Esophagus squamous epithelium (tissue), 5 donors: ENCODE measurements at places on chromosomes 3 and 15. TPM values are rescaled to one million over a fixed set of nuclear protein-coding genes. Genes with fewer than 3 reads are reported as not detected.

The TRPM1 gene
- not detected for total RNA-seq

The COPB2 gene
- total RNA-seq, result 103 TPM

The RNF123 gene
- 21.8 TPM for total RNA-seq

The TGM4 gene
- not detected for total RNA-seq

The CHRD gene
- total RNA-seq, result 0.48 TPM

The FAM81A gene
- not detected for total RNA-seq

The SLITRK3 gene
- total RNA-seq, result 0.85 TPM

GRCh38 chr3:195546130-195546560 lies 3.0 kb upstream of the PPP1R2 start:
- DNase-seq, result no peak

GRCh38 chr3:36258421-36258820 lies 121.9 kb upstream of the STAC start:
- DNase-seq, result no peak

DNA sequence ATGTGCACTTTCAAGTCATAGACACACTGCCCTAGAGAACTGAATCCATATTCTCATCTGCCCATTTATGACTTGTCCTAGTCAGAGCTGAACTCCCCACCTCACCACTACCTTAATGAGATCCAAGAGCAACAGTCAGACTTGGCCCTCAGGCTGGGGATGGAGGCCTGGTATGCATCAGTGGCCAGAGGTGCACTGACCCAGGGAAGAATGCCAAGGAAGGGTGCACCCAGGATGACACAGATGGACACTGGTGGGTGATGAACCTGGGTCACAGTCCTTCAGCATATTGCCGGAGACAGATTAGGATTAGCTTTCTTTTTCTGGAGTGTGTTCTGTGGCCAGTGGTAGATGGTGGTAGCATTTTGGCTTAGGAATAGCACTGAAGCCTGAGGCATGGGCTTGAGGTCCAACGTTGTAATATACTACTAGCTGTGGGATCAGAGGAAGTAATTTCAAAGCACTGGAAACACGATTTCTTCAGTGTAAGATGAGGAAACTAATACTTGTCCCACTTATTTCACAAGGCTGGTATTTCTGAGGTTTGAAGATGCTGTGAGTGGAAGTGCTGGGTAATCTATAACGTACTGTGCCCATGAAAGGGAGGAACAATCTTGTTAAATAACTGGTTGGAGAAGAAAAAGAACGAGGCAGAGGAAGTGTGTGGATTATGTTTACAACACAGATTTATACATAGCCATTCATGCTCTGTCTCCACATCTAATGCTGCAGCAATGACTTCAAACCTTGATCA lies 265.0 kb downstream of the THRB start:
- no peak for DNase-seq

GRCh38 chr3:178443634-178444033 lies 92.6 kb upstream of the KCNMB2 start:
- no peak for DNase-seq

DNA sequence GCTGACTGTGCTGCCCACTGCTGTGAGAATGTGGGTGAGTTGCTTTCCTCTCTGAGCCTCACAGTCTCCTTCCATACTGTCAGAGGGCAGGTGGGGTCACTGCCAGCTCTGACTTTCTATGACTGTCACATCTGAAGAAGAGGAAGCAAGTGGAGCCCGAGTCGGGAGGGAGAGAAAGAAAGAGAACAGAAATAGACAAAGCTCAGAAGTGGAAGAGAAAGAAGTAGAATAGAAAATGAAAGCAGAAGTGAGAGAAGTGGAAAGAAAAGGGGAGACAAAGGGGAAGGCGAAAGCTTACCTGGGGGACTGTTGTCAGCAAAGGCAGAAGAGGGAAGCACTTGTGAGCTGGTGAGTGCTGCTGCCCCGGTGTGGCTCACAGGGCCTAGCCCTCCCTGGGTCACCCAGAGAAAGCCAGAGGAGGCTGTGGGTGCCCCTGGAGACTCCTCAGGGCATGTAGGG lies 57.9 kb downstream of the EPHB1 start:
- peak; percentile 42 for DNase-seq

DNA sequence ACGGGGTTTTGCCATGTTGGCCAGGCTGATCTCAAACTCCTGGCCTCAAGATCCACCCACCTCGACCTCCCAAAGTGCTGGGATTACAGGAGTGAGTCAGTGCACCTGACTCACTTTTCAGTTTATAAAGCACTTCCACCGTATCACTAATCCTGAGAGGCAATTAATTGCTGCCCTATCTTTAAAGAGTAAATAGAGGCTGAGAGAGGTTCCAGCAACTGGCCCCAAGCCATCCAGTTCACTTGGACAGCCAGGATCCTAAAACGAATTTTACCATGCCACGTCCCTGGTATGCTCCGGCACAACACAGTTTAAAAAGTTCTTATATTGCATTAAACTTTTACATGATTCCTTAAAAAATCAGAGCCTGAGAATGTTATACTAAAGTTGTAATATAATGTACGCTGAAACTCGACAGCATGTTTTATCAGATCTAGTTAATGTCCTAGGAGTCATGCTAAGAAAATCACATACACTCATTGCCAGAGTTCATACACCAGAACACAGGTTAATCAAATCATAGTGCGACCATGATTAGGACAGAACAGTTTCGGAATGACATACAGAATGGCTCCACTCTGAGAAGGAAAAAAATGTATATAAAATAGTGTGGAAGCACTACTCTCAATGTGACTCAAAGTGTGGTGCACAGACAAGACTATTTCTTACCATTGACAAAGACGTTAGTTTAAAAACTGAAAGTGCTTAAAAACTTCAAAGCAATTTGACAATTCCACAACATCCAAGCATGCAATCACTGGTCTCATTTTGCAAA lies 125.4 kb downstream of the ULK4 start:
- DNase-seq, result no peak

DNA sequence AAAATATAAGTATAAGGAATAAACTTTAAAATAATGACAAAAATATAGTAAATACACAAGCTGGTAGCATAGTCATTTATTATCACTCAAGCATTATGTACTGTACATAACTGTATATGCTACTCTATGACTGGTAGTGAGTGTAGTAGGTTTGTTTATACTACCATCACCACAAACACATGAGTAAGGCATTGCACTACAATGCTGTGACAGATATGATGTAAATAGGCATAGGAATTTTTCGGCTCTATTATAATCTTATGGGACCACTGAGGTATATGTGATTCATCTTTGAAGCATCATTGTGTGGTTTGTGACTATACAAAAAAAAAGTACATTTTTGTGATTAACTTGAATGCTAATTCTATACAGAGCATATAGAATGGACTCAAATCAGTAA lies 35.3 kb upstream of the FBN1 start:
- no peak for DNase-seq

- DNase-seq, result no peak
Measured at GRCh38 chr15:39748276-39748675, 34.4 kb downstream of the FSIP1 start.

DNA sequence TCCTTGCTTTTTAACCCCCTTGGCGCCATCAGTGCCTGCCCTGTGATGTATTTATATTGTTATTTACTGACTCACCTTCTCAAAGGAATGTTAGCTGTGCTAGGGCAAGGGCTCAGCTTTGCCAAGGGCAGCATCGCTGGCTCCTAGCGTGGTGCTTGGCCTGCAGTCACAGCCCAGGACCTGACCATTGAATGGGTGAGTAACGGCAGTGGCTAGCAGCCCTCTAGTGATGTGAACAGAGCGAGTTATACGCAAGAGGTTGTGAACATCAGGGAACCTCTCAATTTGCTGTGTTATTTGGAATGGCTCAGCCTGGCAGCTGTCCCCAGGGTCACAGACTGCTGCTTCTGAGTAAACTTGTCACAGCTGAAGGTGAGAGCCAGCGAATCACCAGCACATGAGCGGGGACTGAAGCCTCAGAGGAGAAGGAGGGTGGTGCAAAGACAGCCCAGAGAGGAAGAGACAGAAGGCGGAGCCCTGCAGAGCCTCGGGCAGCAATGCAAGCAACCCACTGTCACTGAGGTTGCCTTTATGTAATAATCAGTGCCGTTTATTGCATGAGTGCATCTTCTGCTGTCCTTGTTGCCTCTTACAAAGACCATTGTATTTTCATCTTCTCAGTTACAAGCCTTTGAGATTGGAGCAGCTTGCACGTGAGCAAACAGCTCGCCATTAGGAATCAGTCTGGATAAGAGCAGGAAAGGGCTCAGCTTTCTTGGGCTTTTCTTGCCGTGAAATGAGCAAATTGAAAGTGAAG lies 158.3 kb downstream of the SLCO3A1 start:
- DNase-seq, result no peak

- DNase-seq, result no peak
Measured at GRCh38 chr15:39833515-39833981, 50.9 kb upstream of the FSIP1 start.

DNA sequence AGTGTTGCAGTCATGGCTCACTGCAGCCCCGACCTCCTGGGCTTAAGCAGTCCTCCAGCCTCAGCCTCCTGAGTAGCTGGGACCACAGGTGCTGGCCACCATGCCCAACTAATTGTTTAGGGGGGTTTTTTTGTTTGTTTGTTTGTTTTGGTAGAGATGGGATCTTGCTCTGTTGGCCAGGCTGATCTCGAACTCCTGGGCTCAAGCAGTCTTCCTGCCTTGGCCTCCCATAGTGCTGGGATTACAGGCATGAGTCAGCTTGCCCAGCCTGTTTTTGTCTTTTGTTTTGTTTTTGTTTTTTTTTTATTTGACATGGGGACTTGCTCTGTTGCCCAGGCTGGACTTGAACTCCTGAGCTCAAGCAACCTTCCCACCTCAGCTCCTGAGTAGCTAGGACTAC lies 17.4 kb downstream of the NDUFB5 start:
- no peak for DNase-seq

- DNase-seq, result no peak
Measured at GRCh38 chr15:39154227-39154638, 426.6 kb upstream of the THBS1 start.

DNA sequence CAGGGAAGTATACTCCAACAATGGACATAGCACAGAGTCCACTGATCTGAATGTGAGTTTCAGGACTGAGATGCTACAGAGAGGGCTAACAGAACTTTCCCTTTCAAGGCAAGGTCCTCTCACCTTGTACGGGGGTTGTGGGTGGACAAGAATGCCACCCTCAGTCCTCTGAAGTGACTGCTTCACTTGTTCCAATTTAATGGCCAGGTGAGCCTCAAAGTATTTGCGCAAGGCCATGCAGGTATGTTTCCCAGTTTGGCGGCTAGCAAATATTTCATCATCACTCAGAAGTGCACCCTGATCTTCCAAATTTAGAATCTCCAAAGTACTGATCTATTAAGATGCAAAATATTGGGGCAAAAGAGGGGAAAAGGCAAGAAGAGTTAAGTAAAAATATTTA lies 38.1 kb downstream of the RBM15B start:
- DNase-seq, result no peak

DNA sequence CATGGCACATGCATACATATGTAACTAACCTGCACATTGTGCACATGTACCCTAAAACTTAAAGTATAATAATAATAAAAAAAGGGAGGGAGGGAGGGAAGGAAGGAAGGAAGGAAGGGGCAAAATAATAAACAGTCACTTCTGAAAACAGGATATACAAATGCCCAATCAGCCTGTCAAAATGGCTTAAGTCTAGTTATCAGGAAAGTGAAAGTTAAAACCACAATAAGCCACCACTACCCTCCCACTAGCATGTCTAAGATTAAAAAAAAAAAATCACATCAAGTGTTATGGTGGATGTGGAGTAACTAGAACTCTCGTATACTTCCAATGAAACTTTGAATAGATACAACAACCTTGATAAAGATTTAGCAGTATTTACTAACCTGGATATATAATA lies 145.6 kb upstream of the GMNC start:
- no peak for DNase-seq

DNA sequence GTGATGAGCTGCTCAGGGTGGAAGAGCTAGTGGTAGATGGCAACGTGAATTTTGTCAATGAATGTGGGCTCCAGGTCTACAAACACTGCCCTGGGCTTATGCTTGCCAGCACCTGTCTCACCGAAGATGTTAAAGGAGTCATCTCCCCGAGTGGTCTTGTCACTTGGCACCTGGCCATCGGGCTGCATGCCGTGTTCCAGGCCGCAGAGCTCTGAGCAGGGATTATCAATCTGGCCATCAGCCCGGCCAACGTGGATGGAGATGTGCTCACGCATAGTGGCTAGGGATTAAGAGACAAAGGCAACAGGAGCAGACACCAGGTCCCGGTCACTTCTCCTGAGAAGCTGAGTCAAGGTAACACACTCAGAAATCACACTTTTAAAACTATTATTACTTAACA lies 54.8 kb upstream of the ACTC1 start:
- no peak for DNase-seq

DNA sequence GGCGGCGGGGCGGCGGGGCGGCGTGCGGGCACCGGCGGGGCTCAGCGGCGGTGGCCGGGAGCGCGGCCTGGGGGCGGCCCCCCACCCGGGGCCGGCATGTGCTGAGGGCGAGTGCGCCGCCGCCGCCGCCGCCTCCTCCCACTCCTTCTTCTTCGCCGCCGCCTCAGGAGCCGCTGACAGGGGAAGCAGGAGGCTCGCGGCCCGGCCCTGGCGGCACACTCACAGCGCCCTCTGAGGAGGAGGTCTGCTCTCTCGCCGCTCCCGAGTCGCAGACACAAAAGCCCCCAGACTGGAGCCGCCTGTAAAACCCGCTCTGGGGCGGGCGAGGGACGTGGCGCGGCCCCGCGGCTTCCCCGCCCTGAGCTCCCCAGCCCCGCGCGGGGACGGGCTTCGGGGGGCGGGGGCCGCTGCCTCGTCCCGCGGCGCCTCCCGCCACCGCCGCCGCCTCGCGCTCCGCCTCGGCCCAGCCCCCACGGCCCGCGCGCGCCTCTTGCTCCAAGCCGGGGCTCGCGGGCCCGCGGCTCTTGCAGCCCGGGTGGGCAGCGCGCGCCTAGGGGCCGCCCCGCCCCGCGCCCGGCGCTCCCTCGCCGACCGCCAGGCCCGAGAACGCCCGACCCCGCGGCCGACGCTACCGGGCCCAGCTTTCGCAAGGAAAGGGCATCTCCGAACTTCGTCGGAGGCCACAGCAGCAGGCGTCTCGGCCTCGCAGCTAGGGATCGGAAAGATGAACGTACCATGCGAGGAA lies at the start of gene PYGO1:
TSS of gene PYGO1 (minus strand) at position 276 of the 745 bp plus-strand sequence. CDS start 462 bp downstream, outside the sequence.
- no peak for DNase-seq

- no peak for DNase-seq
Measured at GRCh38 chr3:47746264-47746663, 35.4 kb downstream of the SMARCC1 start.

DNA sequence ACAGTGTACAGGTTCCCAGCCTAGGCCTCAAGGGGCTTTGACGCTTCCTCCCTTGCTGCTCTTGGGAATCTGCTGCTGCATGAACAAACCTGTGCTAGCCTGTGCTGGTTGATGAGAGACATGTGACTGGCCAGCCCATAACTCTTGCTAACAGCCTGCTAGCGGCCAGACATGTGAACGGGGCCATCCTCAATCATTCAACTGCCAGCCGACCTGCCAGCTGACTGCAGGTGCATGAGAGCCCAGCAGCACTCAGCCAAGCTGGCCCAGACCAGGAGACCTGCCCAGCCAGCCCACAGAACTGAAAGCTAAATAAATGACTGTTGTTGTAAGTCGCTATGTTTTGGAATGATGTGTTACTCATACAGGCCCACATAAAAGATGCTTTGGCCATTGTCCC lies 82.4 kb upstream of the DLG1 start:
- DNase-seq, result no peak
